Brain microvascular endothelial cell (primary cell): ENCODE measurements at places on chromosomes 5 and 9.

DNA sequence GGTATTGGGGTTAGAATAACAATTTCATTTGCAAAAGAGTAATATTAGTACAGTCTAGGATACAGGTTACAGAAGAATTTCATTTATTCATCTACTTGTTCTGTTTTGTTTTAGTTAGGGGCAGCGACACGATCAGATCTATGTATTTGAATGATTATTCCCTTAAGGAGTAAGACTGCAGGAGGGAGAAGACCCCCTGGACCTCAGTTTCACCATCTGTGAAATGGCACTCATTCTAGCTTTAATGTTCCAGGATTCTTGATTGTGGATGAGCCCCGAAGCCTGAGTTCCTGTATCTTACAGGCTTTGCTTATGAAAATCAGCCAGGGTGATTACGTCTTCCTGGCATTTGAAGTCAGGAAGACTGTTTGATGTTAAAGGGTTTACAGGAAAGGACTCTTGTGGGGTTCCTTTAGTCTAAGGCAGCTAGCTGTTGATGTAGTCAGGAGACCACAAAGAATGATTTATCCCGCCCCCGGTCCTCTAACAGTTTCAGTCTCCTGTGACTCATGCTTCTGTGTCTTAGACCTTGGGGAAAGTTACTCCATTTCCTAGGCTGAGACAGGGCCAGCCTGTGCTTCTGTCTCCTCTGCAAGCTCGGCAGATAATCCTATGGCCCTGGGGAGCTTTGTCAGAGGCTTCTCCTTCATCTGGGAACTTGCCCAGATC is 11.5 kb downstream of the SMIM3 start:
- peak; percentile 99 for DNase-seq

DNA sequence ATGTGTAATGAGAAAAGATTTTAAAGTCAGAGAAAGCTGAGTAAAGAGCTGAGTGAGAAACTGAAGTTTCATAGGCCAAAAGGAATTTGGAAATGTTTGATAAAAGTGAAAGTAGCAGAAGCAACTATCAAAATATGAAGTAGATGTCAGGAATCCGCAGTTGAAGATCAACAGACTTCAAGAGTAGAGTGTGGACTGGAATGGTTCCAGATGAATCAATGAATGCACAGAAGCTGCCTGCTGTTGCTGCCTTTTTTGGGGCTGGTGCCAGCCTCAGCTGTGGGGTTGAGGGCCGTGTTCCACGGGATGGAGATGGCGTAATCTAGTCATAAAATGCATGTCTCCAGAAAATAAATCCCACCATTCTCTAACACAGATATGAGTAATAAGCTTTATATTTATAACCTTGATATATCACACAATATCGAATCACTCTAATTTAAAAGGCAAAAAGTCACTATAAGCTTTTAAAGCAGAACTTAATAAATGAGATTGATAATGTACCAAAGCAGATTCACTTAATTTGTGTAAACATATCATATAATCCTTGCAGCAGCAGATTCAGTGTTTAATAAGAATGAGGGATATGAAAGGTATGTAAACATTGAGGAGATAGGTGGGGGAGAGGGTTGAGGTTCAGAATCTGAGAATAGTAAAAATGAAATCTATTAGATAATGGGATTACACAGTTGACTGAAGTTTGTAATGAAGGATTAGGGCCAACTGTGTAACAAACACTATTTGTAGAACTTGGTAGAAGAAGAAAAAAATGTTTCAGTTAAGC is 652.3 kb upstream of the FTMT start:
- peak; percentile 76 for DNase-seq

DNA sequence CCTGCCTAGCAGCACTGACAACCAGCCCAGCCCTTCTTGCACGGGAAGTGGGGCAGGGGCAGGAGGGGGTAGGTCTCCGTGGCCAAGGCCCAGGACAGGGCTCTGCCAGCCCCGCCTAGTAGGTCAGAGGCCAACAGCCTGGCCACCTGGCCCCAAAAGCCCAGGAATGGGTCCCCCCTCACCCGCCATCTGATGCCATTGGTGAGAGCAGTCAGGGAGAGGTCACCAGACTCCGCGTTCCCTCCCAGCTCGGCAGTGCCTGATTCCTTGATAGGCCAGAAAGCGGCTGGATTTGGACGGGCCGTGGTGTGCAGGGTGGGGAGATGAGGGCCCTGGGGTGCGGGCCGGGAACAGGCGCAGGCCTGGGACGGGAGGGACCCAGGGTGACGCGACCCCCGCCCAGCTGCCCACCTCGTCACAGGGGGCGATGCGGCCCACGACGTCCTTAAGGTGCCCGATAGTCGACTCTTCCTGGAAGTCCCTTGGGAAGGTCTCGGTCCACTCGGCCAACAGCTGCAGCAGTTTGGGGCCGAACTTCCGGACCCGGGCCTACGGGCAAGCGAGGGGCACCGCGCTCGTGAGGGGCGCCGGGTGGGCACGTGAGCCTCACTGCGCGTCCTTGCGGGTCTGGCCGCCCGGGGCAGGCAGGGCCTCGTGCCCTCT is 64.5 kb upstream of the RNF130 start:
- no peak for DNase-seq

DNA sequence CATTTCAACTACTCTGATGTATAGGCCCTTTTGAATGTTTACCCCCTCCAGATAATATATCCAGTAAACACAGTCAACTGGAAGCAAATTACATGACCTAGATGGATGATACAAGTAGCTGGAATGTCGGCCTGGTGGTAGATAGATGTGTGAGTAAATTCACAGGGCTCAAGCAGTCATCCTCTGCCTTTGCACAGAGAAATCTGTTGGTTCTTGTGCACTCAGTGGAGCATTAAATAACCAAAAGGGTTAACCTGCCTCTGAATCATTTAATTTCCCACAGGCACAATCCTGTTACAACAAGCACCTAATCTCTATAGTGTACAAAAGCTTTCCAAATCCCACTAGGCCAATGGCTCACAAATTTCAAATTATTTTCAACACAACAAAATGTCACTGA is 668.3 kb downstream of the DNAH5 start:
- no peak for DNase-seq

- no peak for DNase-seq
Observed at GRCh38 chr9:78044189-78044588, 12.6 kb upstream of the GNAQ start.

DNA sequence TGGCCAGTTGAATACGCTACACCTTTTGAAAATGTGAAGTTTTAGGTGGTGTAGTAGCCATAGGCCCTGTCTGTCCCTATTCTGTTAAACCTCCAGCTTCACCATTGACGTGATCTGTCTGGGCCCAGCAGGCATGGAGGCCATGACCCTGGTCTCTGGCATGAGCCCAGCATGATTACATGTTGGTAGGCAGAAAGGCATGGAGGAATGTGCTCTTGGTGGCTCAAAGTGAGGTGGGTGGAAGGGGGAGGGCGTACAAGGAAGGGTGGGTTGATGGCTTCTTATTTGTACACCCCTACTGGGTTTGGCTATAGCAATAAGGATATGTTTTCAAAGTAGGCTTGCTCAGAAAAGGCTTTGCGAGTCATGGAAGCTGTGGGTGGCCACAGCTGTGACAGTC is 23.7 kb downstream of the RALGPS1 start:
- no peak for DNase-seq

DNA sequence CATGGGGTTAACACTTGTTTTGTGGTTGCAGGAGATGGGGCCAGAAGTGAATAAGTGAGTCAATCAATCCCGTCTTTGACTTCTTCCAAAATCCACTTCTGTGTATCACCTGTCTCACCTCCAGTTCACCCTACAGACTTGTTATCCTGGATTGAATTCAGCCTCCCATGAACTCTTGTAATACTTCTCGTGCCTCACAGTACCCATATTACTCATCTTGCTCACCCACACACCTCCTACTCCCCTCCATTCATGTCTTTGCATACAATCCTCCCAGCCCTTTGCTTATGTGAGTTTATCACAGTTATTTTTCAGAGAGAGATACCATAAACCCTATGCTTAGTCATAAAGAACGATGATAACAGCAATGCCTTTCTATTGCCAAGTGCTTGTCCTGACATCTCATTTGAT is 52.9 kb upstream of the PAPPA start:
- peak; percentile 89 for DNase-seq

GRCh38 chr9:68500457-68501381 is 40.0 kb downstream of the TMEM252 start:
- DNase-seq = peak; percentile 5

DNA sequence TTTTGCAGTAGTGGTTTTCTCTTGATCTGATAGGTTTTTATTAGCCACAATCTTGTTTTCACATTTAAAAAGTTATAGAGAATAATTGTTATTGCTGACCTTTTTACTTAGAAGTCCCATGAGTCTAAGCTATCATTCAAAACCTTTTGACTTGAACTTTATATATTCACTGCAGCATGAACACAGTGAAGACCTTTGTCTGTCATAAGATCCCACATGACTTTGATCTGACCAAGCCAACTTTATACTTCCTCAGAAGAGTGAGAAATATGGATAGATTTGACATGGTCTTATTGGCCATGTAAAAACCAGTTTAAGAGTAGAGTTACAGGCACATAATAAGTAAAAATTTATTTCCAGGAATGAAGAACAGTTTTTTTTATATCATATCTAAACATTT is 34.1 kb downstream of the RAD1 start:
- no peak for DNase-seq

DNA sequence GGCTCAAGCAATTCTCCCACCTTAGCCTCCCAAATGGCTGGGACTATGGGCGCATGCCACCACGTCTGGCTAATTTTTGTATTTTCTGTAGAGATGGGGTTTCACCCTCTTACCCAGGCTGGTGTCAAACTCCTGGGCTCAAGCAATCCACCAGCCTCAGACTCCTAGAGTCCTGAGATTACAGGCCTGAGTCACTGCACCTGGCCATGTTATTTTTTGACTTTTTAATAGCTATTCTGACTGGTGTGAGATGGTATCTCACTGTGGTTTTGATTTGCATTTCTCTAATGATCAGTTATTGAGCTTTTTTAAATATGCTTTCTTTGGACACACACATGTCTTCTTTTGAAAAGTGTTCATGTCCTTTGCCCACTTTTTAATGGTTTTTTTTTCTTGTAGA is 38.2 kb downstream of the FBXW2 start:
- DNase-seq = no peak

GRCh38 chr5:31229266-31229665 is 35.8 kb downstream of the CDH6 start:
- no peak for DNase-seq

DNA sequence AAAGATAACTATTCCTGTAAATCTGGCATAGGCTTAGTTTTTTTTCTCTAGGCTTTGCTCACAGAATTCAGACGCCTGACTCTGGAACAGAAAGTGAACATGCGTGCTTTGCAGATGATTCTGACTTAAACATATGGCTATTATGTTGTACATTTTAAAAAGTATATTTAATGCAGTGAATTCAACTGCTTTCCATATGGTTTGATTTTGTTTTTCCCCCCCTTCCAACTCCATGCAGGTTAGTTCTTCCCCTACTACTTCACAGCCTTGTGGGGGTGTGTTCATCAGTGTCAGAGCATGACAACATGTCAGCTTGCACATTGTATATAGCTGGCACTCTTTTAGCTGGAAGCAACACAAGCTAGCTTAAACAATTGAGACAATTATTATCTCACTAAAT is 226.8 kb downstream of the TMEM167A start:
- no peak for DNase-seq

DNA sequence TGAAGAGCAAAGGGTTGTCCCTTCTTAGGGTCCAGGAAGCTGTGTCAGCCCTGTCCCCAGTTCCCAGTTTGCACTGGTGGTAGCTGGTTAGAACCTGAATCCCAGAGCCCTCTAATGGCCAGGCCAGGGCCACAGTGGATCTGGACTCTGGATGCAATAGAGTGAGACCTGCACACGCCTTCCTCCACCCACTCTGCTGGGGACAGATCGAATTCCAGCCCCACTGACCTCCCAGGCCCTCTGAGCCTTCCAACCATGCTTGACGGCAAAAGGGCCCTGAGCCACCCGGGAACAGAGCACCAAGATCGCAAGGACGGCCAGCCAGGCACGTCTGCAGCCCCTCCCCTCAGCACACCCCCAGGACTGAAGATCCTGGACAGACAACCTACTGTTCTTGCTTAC is 23.7 kb downstream of the NAIF1 start:
- DNase-seq = no peak

DNA sequence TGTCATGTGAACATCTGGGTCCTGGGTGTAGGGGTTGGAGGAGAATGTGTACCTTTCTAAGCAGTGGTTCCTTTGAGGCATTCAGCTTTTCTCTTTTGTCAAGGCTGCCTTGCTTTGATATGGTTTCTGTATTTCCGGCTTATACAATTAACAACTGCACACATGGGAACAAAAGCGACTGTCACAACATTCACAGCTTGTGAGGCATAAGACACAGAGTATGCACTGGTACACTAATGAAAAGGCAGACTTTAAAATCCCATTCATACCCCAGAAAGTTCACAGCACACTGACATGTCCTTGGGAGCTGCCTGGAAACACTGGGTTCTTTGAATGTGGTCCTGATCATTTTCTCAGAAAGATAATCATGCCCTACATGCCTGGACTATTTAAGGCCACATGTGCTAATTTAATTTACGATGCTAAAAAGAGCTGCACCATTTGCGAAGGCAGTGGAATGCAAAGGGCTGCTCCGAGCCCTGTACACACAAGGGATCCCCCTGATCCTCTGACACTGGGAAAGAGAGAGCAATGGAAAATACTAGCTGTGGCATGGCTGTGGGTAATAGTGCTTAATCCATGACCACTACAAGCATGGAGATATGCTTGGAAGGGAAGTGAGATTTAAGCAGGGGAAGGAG is 131.8 kb downstream of the EFNA5 start:
- no peak for DNase-seq

DNA sequence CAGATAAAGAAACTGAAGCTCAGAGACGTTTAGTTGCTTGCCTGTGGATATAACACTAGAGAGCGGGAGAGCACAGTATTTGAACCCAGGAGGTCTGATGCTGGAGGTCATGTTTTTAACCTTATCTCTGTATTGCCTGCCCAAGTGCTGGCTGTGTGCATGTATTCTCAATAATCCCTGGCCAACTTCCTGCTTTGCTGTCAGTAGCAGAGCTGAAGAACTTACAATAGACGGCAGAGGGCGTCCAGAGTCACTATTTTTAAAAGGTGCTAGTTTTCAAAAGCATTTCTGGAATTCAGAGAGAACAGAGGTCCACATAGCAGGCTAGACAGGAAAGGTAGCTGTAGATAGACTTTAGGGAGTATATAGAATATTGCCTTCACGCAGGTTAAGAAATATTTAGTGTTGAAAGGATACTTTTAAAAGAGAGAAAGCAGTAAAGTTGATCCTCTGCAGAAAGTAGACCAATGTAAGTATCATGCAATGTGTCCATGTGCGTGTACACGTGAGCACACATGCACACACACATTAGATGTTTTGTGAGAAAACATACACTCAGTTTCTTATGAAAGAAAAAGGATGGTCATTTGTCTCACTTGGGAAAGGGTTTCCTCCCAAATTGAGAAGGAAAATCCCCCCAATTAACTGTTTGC is 46.3 kb downstream of the PTCD2 start:
- DNase-seq = peak; percentile 83

DNA sequence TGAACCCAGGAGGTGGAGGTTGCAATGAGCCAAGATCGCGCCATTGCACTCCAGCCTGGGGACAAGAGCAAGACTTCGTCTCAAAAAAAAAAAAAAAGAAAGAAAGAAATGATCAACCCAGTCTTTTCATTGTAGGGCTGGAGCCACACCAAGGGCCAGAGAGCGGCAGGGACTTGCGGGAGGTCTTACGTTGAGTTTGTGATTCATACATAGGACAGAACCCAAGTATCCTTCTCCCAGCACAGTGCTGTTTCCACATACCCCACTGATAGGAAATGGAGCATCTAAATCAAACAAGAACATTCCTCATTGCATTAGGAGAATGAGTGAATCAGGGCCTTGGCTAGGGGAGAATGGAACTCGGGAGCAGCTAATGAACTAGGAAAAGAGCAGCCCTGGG is 3.5 kb upstream of the TNIP1 start:
- DNase-seq = no peak

GRCh38 chr5:36655161-36655560 is 48.8 kb downstream of the SLC1A3 start:
- no peak for DNase-seq
